ENCODE measurements at places on chromosomes 5 and 9.

DNA sequence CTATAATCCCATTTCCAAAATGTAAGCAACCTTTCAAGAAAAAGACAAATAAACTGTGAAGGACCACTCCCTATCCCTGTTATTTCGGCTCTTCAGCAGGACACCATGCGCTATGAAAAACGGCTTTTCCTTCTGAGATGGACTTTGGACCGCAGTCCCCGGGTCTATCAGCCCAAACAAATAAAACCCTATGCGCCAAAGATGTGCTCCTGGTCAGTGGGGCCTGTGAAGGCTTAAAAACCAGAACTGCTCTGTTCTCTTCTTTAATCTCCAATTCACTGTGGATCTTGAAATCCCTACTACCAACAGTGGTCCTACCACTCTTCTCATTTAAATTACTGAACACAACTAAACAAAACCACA is 33.3 kb downstream of the RAPGEF1 start:
- DNase-seq: no peak

DNA sequence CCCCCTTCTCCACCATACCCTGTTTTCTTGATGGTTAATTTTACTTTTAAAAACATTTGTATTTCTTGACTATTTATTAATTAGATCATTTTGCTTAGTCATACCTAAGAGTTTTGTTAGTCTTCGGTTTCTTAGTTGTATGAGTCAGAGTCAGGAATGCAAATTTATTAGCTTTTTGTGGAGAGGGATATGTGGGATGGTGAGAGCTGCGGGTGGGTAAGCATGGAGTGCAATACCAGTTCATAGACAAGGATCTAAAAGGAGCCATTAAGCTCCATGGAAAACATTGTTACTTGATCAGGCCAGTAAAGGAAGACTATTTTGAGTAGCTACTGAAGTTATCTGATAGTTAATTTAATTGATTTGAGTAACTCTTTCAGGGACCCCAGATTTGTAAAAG is 77.5 kb downstream of the ZSWIM6 start:
- peak; percentile 88 for DNase-seq

DNA sequence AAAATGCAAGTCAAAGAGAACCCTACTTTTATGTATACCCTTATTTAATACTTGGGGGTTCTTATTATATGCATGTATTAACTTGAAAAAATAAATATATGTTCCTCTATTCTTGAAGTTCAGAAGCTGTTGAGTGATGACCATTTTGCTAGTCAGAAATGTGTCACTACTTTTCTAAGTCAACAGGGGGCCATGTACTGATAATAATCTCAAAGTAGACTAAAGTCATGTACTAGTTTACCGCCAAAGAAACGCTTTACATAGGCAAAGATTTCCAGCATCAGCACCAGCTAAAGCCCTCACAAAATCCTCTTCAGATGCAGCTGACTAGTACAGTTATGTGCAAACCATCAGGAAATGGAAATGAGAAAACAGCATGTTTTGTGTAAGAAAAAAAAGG is 5.7 kb upstream of the BHMT start:
- no peak for DNase-seq

- no peak for DNase-seq
Observed at GRCh38 chr5:142841511-142842265, 71.5 kb downstream of the ARHGAP26 start.

DNA sequence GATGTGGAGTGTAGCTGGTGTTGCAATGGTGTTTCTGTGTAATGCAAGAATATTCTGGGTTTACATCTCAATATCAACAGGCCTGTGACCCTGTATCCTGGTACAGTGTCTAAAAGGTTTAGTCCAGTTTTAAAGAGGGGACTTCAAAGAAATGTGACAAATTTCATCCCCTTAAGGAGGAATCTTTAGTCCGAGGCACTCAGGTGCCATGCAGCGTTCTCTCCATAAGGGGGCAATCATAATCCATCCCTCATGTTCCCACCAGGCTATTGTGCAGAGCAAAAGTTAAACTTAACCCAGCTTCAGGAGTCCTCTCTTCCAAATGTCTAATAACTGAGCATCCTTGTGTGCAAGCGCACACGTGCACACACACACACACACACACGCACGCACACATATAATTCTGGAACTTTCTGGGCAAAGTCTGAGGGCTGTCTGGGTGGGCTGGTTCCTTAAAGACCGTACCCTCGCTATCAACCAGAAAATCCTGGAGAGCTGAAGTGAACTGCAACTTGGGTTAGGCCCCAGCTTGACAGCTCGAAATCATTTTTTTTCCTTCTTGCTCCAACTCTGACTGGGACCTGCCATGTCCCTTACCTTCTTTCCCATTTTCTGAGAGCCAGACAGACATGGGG is 46.0 kb downstream of the CRB2 start:
- DNase-seq: peak; percentile 11

Measured in mammary epithelial cell (primary cell).